T-helper 2 cell (primary cell): ENCODE measurements at places on chromosomes 6 and 20.

GRCh38 chr6:41280381-41281057 lies 6.0 kb downstream of the TREM1 start:
- DNase-seq, result no peak

- no peak for DNase-seq
These were observed 59.7 kb upstream of the PHACTR1 start for GRCh38 chr6:12656906-12657305.

GRCh38 chr6:144104488-144104887 lies 9.1 kb upstream of the SF3B5 start:
- DNase-seq, result no peak

GRCh38 chr6:82178077-82178758 lies 69.3 kb downstream of the IBTK start:
- DNase-seq, result no peak
